ENCODE measurements at places on chromosomes 16 and 17. TPM values are rescaled to one million over a fixed set of nuclear protein-coding genes. Genes with fewer than 3 reads are reported as not detected.

- DNase-seq, result no peak
Observed at GRCh38 chr17:61221597-61222471, 177.8 kb upstream of the TBX2 start.

DNA sequence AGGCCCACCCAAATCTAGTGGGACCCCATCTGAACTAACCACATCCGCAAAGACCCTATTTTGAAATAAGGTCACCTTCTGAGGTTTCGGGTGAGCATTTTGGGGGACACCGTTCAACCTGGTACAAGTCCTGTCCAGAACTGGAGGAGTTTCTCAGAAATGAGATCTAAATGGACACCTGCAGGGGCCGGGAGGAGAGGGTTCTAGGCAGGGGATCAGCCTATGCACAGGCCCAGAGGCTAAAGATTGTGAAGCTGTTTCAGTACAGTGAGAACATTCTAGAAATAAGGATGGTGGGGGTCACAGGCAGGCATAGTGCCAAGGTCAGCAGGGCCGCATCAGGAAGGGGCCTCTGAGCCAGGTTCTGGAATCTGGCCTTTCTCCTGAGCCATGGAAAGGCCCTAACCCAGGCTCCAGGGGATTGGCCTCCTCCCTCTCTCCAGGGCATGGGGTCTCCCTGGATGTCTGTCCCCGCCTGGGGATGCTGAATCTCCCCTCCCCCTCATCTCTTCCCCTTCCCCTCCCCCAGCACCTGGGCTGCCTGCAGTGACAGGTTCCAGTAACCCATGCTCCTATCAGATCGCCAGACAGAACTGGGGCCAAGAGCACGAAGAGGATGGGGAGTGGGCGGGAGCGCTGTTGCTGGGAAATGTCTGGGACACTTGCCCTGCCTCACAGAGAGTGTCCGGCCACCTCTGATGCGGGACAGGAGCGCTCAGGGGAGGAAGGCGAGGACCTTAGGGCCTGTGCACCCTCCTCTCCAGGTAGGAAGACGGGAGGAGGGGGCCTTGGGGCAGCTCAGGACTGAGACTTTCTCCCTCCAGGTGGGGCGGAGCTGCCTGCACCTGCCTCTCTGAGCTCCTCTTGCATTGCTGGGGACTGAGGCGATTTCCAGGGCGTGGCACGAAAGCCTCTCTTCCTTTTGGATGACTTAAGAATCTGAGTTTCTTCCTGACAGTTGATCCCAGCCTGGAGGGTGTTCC, 321.4 kb upstream of the TNRC6C start:
- no peak for DNase-seq

DNA sequence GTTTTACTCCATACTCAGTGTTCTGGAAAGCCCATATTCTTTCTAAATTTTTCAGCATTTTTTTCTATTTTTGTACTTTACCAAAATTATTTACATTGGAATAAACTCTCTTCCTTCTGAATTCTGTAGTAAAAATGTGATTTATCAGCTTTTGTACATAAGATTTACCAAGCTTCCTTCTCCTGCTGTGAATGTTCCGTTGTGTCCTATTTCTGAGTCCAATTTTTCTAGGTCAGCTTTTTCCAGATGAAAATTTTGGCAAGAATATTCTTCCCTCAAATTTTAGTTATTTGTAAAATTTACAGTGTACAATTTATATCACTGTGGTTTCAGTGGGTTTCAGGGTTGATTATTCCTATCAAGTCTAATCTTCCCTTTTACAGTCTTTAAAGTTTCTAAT, 27.5 kb downstream of the ASPA start:
- DNase-seq, result no peak

DNA sequence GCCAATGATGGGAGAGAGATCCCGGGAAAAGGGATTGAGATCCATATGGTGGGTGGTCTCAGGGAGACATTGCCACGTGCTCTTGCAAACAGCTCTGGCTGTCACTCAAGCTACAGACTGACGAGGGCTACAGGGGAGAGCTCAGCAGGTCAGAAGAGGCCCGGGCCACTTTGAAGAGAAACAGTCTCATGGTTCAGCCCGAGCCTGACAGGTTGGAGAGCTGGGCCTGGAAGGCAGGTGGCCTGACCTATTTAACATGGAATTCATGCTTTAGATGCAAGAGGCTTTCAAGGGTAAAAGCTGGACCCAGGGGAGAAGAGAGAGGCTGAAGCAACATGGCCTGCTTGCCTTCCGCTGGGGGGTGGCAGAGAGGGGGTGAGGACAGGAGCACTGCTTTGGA, 81.0 kb upstream of the BRD7 start:
- no peak for DNase-seq

GRCh38 chr16:57148481-57148880, 37.4 kb downstream of the PSME3IP1 start:
- DNase-seq, result no peak

GRCh38 chr17:40963838-40964237, 2.9 kb downstream of the KRT39 start:
- DNase-seq, result no peak

DNA sequence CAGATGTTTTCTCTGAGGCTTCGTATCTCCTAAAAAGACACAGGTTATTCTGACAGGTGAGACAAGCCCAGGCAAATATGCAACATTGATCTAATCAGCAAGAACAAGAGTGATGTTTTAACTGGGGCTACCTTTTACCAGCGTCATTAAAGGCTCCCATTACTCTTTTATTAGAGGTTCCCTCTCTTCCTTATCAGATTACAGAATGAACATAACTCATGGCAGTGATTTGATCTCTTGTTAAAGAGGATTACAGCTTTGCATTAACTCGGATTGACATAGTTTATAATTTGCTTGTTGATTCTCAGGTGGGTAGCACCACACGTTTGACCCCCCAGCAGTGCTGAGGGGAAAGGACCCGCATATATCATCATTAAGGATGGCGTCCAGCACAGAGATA, 90.5 kb downstream of the AATF start:
- no peak for DNase-seq

DNA sequence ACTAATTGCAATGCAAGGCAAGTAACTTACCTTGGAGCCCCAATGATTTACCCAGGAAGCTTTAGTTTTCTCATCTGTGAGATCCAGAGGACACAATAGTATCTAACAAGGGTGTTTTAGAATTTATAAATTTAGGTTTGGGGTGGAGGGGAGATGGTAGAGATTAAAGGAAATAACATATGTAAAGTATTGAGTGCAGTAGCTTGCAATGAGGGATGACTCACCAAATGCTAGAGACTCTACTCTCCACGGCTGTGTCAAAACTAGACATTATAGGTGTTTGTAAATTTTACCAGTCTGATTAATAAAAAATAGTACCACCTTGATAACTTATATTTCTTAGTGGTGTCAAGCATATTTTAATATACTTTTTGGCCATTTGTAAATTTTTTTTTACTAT, 3.7 kb upstream of the ABCA9 start:
- no peak for DNase-seq

DNA sequence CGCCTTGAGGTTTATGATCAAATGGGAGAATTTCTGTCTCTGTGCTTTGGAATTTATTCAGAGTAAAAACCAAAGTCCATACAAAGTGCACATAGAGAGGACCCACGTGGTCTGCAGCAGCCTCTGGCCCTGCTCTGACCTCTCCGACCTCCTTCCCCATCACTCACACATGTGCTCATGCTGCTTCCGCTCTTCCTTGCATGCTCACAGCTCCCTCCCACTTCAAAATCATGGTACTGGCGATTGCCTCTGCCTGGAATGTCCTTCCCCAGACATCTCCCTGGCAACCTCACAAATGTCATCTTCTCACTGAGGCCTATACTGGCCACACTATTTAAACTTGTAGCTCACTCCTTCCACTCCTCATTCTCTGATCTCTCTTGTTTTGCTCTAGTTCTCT, 418.0 kb downstream of the CA10 start:
- DNase-seq, result no peak

DNA sequence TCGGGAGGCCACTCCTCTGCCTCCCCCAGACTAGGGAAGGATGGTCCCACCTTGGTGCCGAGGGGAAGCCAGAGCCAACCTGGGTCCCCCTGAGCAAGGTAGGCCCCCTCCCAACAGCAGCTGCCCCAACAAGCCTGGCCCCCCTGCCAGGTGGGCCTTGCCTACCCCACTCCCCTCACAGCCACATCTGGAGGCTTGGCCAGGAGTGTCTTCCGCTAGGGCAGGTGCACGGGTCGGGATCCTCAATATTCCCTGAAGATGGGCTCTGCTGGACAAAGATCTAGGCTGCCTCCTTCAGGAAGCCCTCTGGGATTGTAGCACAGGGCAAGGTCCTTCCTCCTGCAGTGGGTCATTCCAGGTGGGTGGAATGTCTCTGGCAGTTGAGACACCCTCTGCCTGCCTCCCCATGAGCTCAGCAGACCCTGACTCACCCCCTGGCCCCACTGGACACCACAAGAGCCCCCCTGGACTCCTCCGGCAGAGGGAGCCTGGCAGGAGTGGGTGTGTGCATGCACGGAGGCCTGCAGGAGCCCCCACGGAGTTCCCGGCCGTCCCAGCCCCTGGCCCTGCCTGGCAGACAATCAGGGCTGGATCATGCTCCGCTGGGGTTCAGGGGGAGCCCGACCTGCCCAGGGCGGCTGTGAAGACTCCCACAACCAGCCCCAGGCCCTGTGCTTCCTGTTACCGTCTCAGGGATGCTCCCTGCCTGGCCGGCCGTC, 435 bp downstream of the C1QTNF8 start:
- no peak for DNase-seq

DNA sequence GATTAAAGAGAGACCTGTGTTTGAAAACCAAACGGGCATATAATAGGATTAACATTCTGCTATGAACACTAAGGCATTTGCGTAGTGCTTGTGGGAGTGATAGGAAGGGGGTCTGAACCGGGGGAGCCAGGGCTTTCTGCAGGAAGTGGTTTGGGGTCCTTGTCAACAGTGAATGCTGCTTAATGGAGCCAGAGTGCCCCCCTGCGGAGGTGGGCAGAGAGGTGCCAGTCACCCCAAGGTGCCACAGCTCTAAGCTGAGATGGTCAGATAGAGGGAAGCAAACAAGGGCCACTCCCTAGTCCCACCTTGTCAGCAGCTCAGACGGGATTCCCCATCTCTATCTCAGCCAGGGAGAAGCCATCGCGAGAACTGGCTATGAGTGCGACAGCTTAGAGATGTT, 17.7 kb downstream of the NAA60 start:
- no peak for DNase-seq

GRCh38 chr17:80832266-80832676, 159.4 kb upstream of the CHMP6 start:
- DNase-seq, result no peak

GRCh38 chr17:17888821-17889220, 52.0 kb upstream of the SREBF1 start:
- DNase-seq, result no peak

DNA sequence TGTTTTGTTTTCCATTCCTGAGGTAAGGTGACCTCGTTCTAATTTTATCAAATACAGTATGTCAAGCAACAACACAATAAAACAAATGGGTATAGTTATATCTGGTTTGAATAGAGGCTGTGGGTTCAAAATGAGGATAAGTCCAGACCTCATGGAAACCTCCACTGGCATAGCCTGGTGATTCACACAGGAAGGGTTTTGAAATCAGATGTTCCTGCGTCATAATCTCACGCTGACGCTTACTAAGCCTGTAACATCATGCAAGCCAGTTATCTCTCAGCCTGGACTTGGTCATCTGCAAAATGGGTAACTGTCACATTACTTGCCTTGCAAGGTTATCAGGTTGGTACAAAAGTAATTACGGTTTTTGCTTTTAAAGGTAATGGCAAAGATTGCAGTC, 1056.3 kb upstream of the EEF2KMT start:
- DNase-seq, result no peak

GRCh38 chr16:73543970-73544599, 496.2 kb upstream of the ZFHX3 start:
- DNase-seq, result no peak

DNA sequence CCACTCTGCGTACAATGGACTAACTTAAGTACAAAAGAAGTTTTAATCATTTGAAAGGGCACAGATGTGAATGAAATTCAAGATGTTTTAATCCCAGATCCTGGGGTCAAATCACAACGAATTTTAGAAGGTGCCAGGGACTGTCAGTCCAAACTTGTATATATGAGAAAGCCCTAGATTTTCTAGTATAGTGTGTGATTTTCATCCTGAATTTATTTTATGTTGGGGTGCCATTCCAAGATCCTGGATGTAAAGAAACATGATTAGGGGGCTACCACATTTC, 64.3 kb downstream of the TUBD1 start:
- no peak for DNase-seq

GRCh38 chr16:4272114-4272956, 488 bp downstream of the TFAP4 start:
- peak; percentile 75 for DNase-seq

DNA sequence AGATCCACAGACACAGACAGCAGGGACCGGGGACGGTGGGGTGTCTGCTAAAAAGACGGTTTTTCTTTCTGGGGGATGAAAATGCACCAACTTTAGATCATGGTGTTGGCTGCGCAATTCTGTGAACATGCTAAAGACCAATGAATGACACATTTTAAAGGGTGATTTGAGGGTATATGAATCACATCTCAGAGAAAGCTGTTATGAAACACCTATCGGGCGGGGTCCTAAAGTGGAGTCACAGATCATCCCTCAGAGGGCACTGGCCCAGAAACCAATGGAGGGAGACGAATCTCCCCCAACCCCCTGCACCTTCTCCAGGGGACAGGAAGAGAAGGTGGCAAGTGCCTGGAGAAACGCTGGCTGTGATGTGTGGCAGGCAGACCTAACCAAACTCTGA, 26.0 kb downstream of the KLHDC4 start:
- no peak for DNase-seq

DNA sequence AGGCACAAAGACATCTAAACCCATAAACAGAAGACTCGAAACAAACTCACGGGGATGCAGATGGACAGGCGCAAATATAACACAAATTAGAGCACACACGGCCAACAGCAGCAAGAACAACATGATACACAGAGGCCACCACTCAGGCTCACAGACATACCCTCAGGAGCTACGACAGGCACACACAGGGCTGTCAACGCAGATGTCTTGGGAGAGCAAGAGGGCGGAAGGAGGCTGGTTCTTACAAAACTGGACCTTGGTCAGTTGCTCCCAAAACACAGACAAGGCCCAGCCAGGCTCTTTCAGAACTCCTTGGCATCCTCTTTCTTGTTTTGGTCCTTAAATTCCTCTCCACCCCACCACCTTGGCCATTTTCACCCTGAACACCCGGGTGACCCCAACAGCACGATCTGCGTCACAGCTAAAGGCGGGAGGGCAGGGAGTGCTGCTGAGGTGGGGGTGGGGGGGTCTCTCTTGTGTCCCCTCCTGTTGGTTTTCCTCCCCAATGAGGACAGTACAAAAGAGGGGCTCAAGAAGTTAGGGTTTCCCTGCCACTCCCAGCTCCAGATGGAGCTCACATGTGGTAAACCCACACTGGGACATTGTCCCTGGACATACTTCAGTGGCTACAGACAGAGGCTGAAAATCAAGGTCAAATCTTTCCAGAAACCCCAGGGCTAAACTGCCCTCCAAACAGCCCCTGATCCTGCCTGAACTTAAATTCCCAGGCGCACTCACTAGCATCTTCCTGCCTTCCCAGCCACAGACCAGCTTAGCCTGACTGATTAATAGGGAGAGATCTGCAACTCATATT, 221.3 kb downstream of the C16orf78 start:
- DNase-seq, result peak; percentile 15

The MPV17L gene
- 17.1 TPM for total RNA-seq

The CLEC10A gene
- 5.1 TPM for total RNA-seq

The MBTPS1 gene
- 103 TPM for total RNA-seq

The PHOSPHO1 gene
- 0.34 TPM for total RNA-seq

The NOL11 gene
- total RNA-seq, result 52.0 TPM

The VPS9D1 gene
- 17.7 TPM for total RNA-seq

The ALOXE3 gene
- 0.44 TPM for total RNA-seq

The OTOA gene
- total RNA-seq, result 0.70 TPM

The TBC1D3B gene
- 13.6 TPM for total RNA-seq

The EXOC3L1 gene
- total RNA-seq, result 5.2 TPM

The SEPTIN1 gene
- total RNA-seq, result 8.2 TPM

The KRTAP4-6 gene
- not detected for total RNA-seq

The TNFRSF17 gene
- total RNA-seq, result 2.2 TPM

The TNFRSF13B gene
- total RNA-seq, result 0.83 TPM
